ENCODE measurements at places on chromosomes 6 and 20. TPM values are rescaled to one million over a fixed set of nuclear protein-coding genes. Genes with fewer than 3 reads are reported as not detected.

The ASIP gene
- polyA plus RNA-seq: 0.52 TPM

The NKX2-2 gene
- polyA plus RNA-seq: not detected

The MOG gene
- not detected for polyA plus RNA-seq

The CCDC170 gene
- 2.8 TPM for polyA plus RNA-seq

The TPD52L1 gene
- 86.6 TPM for polyA plus RNA-seq

The C20orf141 gene
- not detected for polyA plus RNA-seq

DNA sequence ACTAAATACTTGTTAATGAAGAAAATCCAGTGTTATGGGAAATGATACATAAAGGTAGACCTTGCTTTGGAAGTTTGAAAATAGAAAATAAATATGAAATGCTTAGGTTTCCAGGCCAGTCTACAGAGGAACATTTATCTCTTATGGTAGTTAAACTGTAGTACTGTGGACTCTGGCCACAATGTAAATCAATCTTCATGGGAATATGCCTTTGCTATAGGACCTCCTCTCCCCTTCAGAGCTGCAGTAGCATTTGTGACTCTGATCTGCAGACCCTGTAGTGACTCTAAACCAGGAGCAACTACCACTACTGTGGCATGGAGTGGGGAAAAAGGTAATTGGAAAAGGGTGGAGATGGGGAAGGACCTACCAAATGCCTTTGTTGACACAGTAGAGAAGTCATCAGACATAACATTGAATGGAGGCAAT is 4.5 kb downstream of the HSPA1A start:
- no peak for DNase-seq

DNA sequence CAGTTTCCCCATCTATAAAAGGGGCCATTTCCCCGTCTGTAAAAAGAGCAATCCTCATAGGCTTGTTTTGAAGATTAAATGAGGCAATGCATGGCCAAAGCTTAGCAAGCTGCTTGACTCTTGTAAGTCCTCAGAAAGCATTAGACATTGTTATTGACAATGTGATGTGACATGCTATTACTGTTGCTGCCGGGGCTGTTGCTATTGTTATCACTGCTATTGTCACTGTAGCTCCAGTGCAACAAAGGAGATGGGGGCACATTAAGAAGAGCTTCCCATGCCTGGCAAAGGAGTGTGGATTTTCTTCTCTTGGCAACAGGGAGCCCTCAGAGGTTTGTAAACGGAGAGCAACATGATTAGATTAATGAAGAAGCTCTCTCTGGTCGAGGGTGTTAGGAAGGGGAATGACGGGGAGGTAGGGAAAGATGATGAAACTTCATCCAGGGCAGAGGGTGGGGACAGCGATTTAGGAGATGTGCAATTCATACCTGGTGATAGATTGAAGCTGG is 33.1 kb upstream of the FAM83D start:
- no peak for DNase-seq

DNA sequence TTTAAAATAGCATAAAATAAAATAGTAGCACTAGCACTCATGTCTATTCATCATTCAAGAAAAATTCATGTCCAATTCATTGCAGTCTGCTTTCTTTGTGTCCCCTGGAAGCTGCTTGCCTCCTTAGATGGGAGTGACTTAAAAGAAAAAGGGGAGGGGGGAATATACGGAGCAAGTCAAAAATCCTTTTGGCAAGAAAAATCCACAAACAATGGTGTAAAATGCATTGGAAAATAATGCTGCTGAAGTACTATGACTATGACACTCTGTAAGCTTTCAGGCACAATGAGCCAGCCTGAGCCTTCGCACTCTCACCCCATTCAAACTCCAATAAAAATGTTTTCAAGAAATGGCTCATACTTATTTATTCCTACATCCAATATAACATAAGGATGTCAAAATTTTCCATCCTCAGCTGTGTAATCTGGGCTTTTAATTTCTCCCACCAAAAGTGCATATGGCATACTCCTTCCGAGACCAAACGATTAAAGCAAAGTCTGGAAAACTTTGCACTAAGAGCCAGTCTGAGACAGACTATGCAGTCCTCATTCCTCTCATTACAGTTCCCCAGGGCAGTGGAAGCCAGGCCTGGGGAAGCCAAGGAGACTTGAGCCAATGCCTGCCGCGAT is 790 bp downstream of the NEDD9 start:
- DNase-seq: no peak

GRCh38 chr6:36076178-36077063 is 48.8 kb downstream of the MAPK14 start:
- DNase-seq: no peak

DNA sequence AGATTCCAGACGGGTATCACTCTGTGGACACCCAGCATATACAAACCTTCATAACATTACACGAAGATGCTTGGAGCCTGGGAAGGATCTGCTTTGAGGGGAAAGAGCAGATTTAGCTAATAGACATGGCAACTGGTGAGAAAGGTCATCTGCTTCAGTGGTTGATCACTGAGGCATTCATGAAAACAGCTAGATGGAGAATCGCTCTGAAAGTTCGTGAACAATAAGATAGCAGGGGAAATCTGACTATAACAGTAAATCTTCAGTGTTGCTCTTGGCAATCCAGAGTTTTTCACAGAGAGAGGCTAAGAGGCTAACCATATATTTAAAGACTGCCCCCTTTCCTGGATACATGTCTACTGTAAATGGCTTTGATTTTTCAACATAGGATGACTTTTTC is 245.3 kb downstream of the FARS2 start:
- peak; percentile 14 for DNase-seq

- no peak for DNase-seq
Observed at GRCh38 chr6:163717106-163717764, 302.7 kb downstream of the QKI start.

- DNase-seq: no peak
Observed at GRCh38 chr6:94349227-94349626, 929.9 kb upstream of the EPHA7 start.

GRCh38 chr20:35436177-35436573 is 1.9 kb downstream of the GDF5 start:
- DNase-seq: no peak

- peak; percentile 79 for DNase-seq
Observed at GRCh38 chr6:42781796-42782688, at the start of gene BICRAL. BICRAL (plus strand) TSS chr6:42782052; CDS start chr6:42822023, 39,971 bp downstream.

DNA sequence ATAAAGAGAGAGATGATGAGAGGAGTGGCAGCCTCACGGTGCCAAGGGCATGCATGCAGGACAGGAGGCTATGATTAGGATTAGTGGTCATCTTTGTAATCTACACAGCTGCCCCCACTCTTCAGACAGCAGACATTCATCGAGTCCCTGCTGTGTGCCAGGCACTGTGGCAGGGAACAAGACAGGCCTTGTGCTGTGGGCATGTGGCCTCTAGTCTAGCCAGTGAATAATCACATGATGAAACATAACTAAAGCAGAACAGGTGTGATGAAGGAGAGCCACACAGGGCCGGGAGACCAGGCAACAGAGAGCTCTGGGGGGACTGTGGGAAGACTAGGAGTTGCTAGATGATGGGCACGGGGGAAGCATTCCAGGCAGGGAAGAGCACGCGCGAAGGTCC is 22.2 kb downstream of the TOX2 start:
- no peak for DNase-seq

GRCh38 chr6:52497652-52498408 is 77.7 kb downstream of the EFHC1 start:
- no peak for DNase-seq

DNA sequence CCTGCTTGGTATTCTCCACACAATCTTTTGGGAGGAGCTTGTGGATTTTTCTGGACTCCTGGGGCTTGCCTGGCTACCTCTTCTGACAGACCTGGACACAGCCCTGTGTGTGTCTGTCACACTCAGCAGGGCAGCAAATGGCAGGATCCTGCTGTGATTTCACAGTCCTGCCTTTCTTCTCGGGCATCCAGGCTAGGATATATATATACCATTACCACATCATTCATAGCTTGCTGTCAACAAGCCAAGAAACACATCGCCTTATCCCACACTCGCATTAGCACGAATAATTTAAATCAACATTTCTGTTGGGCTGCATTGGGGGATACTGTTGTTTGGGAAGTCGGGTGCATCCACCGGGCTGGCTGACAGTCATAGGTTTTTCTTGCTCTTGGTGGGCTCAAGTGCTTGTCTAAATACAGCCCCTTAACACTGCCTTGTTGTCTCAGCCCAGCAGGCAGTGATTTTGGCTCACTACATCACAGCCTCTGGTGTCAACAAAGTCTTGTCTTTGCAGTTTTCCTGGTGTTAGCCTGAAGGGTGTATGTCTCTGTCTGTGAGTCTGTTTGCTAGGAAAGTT is 154.9 kb upstream of the FERMT1 start:
- no peak for DNase-seq

- DNase-seq: peak; percentile 22
Observed at GRCh38 chr6:152750694-152751093, at the start of gene VIP. VIP (plus strand) TSS chr6:152750797; CDS start chr6:152752178, 1,381 bp downstream.

DNA sequence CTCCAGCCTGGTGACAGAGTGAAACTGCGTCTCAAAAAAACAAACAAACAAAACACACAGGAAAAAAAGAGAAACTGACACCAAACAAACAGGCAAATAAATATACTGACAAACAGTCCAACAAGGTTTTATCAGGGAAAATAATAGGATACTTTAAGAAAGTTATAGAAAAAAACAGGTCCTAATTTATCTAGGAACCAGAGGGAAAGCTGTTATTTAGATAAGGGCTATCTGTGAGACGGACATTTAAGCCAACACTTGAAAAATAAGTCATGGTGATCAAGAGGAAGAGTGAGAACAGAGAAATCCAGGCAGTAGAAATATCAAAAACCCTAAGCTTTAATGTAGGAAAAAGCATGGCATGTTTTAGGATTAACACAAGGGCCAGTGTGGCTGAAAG is 68.9 kb downstream of the FAM217A start:
- no peak for DNase-seq

DNA sequence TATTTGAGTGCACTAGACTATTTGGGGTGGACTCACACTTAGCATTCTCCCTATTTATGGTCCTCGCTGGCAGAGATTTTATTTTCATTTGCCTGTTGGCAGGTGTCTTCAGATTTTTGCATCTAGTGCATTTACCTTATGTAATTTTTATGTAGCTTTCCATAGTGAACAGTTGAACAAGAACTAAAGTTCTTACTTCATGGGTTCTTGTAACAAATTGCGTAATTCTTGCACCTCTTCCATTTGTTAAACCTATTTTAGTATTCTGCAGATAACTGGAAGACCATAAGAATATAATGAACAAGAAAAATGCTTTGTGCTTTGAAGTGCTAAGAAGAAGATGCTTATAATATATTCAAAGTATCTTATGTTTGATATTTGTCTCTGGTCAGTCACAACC is 252.8 kb upstream of the MMS22L start:
- no peak for DNase-seq

DNA sequence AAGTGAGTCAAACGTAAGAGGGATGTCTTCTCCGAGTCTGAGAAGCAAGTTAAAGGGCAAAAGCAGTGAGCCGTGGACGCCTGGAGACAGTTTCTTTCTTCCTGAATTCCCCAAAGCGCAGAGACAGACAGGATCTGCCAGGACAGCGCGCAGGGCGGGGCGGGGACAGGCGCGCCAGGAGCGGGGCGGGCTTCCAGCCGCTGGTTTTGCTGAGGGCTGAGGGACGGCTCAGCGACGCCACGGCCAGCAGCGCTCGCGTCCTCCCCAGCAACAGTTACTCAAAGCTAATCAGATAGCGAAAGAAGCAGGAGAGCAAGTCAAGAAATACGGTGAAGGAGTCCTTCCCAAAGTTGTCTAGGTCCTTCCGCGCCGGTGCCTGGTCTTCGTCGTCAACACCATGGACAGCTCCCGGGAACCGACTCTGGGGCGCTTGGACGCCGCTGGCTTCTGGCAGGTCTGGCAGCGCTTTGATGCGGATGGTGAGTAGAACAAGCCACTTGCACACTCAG is at the start of gene SCGN:
Gene SCGN, plus strand, starts transcription at position 209 of the 509 bp plus-strand sequence. Its CDS starts 189 bp downstream, at position 398.
- peak; percentile 63 for DNase-seq

DNA sequence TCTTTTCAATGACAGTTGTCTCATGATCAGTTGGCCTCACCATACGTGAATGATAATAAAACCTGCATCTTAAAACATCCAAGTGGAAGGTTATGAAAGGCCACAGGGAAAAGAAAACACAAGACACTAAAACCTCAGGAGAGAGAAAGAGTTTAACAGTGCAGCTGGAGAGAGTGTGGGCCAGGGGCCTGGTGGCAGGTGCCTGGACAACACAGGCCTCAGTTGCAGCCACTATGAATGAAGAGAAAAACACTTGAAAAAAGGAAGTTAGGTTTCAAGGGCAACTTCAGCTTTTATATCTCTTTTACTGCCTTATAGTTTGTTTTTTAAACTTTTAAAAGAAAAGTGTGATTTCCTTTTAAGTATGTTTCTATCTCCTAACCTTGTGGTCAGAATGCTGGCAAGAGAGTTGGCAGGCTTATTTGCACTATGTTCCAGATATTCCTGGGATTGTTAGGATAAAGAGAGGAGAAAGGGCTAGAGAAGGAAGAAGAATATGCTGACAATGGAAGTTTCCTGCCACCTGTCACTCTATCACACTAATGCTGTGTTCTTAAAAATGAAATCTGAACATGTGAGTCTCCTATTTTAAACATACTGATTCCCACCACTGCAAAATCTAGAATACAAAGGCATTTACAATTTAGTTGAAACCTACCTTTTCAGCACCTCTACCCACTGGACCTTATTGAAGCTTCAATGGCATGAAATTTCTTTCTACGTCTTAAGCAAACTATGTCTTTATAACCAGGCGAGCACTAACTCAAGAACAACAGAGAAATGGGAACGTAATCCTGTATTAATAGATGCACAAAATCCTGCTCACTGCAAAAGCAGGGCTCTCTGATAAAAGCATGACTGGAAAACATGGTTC is 222.4 kb downstream of the CD83 start:
- DNase-seq: no peak

GRCh38 chr6:121399966-121400365 is 35.5 kb upstream of the GJA1 start:
- DNase-seq: no peak

DNA sequence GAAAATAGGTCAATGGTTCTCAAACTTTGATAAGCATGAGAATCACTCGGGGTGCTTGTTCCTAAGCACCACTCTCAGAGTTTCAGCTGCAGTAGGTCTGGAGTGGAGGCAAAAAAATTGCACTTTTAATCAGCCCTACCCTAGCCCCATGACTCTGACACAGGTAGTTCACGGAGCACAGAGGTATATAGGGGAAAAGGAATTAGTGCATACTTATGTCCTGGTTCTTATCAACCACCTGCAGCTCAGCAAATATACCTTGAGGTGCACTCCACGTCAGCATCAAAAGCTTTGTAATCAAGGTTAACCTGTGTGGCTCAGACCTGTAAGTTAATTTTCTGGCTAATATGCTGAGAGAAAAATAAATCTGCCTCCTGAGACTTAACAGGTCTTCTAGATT is 138.8 kb upstream of the HMGN3 start:
- DNase-seq: no peak

DNA sequence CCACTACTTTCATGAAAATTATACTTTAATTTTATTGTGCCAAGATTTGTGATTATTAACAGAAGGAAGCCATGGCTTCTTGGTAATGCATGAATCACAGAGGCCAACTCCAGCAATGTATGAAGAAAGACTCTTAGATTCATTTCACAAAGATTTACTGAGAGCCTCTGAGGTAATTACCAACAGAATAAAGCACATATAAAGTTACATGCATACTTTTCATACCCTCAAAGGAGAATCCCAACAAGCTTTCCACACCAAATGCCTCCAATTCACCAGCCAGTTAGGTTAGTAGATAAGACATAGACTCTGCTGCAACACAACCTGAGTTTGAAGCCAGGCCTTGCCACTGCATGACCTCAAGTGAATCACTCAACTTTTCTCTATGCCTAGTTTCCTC is 41.9 kb downstream of the HBS1L start:
- DNase-seq: no peak

All from left renal pelvis (tissue), 4 donors.